ENCODE measurements at places on chromosomes 2 and 18.

DNA sequence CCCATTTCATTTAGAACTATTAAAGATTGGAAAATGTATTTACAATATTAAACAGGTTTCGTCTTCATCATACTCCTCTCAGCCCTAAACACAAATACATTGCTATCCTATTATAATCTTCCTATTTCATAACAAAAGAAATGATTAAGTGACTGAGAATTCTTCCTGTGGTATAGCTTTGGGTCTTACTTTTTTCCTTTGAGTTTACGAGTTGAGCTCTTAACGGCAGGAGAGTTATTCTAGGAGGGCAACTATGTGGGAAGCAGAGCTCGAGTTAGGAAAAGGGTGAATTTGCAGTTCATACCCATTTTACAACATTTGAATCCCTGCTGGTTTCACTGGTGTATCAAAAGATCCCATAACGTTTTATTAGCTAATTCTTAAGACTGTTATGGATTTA is 105.0 kb downstream of the FIGN start:
- no peak for DNase-seq

GRCh38 chr18:13649397-13650390 is 76.7 kb downstream of the FAM210A start:
- DNase-seq = no peak

DNA sequence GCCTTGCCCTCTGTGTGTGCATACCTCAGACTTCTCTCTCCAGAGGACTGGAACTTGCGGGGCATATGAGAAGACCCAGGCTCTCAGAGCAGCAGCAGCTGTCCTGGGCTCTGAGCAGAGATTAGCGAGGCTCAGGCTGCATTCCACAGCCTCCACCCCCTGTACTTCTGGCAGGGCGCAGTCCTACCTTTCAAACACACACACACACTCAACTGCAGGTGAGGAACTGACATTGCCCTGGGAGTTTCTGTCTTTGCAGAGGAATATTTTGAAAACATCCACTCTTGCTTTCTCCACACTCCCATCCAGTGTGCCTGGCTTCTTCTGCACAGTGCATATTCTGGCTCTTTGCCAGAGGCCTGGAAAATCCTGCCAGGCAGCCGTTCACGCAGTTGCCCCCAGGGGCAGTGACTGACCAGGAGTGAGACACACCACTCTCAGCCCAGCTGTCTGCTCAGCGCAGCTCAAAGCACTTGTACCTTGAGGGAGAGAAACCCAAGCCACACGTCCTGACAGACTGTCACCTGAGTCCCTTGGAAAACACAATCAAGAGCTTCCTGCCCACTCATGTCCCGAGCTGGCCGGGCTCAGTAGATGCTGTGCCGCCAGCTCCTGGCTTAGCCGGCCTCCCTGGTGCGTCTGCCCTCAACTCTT is 460.8 kb downstream of the RNF144A start:
- no peak for DNase-seq

- no peak for DNase-seq
Observed at GRCh38 chr2:224126440-224126839, 87.4 kb upstream of the SERPINE2 start.

- DNase-seq = no peak
Observed at GRCh38 chr2:201969938-201970785, 63.5 kb upstream of the FZD7 start.

- DNase-seq = no peak
Observed at GRCh38 chr2:216842636-216843035, 17.2 kb downstream of the TNP1 start.

GRCh38 chr18:12904012-12904516 is 20.0 kb upstream of the PTPN2 start:
- DNase-seq = no peak

- peak; percentile 25 for DNase-seq
Observed at GRCh38 chr2:45700407-45701013, 49.0 kb downstream of the PRKCE start.

DNA sequence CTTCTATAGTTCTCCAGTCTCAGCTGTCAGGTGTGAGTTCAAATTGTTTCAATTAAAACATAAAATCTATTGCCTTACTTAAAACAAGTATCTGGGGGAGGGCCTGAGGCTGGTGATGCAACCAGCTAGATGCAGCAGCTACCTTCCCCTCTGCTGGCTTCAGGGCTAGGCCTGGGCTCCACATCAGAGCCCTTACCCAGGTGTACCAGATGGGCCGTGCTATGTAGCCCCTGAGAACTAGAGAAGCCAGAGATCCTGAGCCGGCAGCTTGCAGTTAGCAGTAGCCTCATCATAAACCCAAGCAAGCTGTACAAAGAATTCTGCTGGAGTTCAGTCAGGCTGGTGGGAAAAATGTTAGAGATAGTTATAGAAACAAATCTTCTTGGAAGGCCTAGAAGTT is 97.7 kb upstream of the ACAA2 start:
- no peak for DNase-seq

- DNase-seq = no peak
Observed at GRCh38 chr2:239329972-239330572, 70.7 kb downstream of the HDAC4 start.

- no peak for DNase-seq
Observed at GRCh38 chr2:136798766-136799165, 33.4 kb downstream of the THSD7B start.

DNA sequence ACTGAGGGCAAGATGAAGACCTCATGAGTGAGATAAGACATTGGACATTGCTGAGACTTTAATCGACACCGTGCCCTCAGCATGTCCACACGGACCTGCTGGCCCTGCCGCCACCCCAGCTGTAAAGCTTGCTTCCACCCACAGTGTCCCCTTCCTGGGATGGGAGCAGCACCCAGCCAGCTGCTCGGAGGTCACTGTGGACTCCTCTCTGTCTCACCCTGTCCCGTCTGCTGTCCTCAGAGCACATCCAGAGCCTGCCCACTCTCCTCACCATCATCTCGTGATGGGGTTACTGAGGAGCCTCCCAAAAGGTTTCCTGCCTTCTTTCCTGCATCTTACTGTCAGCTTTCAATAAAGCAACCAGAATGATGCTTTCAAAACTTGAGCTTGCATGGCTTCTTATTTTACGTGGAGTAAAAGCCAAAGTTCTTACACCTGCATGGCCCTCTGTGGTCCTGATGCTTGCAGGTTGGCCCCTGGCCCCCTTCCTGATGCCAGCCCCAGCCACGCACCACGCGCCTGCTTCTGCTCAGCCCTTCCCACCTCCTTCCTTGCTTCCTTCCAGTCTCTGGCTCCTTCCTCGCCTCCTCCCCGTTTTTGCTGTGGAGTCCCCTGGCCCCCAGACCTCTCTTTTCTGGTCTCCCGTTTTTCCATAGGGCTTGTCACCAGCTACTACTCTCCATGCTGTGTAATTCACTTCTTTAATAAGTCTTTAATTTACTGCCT is 67.0 kb downstream of the DGKD start:
- DNase-seq = no peak

DNA sequence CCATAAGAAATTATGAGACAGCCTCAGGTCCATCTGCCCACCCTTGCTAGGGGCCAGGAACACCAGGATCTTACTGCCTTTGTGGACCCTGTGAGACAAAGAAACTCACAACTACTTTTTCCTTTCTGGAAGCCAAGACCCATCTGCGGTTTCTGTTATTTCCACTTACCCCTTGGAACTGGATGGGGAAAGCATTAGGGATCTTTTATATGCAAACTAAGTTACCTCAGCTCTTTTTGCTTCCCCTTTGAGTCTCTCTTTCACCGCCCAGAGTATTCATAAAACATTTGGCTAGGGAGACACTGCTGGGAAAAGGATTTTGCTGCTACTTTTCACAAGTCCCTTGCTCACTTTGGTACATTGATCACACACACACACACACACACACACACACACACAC is 95.7 kb downstream of the ZNF385B start:
- no peak for DNase-seq

- no peak for DNase-seq
Observed at GRCh38 chr2:202408546-202409140, 32.5 kb downstream of the BMPR2 start.

DNA sequence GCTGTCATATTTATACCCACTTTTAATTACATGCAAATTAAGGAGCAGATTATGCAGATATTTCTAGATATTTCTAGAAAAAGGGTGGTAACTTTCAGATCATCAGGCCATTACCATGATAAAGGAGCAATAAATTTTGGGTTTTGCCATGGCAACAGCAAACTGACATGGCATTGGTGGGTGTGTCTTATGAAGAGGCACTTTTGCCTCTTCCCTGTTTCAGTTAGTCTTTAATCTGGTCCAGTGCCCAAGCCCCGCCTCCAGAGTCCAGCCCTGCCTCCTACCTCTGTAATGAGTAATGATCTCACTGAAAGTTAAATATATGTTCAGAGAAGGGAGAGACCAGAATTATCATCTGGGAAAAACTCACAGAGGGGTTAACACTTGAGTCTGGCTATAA is 124.8 kb downstream of the SCG2 start:
- no peak for DNase-seq

- no peak for DNase-seq
Observed at GRCh38 chr2:23283-23682, 23.0 kb downstream of the FAM110C start.

DNA sequence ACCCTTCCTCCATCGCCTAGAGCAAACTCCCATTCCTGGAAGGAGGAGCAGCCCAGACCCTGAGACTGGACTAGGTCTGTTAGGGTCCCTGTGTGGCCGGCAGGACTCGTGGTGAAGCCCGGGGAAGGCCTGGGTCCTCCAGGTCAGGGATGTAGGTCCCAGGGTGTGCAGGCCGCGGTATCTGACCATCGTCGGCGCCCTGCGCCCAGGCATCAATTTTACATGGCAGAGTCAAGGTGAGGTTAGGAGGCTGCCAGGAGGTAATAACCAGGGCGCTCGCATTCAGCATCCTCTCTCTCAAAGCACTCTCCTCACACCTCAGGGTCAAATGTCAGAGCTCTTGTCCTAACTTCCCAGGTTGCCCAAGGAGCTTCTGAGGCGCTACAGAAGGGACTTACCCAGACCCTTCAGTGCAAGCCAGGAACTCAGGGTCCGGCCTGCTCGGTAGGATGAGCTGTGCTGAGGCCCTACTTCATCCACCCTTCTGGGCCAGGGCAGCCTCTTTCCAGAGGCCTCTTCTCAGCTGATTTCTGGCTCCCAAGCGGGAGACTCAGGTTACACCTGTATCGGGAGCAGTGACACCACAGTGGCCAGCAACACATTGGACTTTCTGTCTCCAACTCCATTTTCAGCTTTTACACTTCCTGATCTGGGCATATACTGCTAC is 628 bp downstream of the SH2D6 start:
- DNase-seq = no peak

DNA sequence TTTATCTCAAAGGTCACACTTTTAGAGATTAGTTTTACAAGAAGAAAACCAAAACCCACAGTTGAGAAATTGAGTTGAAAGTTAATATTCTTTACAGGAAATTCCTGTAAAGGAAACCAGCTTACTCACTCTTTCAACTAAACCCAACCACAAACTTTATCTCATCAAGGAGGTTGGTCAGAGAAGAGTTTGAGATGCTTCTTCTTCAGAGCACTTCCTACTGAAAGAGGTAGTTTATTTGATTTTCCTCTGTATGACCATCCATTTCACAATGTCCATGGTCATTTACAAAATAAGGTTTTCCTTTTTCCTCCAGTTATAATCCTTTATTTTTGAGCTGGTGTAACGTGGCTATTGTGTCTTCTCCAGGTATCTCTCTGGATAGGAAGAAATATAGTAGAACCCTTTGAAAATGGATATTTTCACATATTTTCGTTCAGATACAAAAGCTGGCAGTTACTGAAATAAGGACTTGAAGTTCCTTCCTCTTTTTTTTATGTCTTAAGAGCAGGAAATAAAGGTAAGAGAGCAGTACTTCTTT is 4.5 kb upstream of the IL18RAP start:
- no peak for DNase-seq

GRCh38 chr2:168749297-168749696 is 53.1 kb upstream of the NOSTRIN start:
- DNase-seq = no peak

DNA sequence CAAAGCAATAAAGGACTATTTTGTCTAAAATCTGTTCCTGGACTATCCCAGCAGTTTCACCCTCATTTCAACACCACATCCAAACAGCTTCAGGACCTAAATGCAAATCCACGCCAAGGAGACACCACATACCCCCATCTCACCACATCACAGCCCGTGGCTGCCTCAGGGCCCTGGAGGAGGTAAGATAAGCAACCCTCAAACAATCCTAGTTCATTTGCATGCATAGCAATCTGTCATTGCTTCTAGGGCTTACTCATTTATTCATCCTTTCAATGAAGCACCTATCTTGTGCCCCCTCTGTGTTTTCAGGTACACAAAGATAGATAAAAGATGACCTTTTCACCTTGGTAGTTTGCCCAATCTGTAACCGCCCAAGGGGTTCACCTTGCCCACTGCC is 86.5 kb downstream of the VSNL1 start:
- DNase-seq = no peak

DNA sequence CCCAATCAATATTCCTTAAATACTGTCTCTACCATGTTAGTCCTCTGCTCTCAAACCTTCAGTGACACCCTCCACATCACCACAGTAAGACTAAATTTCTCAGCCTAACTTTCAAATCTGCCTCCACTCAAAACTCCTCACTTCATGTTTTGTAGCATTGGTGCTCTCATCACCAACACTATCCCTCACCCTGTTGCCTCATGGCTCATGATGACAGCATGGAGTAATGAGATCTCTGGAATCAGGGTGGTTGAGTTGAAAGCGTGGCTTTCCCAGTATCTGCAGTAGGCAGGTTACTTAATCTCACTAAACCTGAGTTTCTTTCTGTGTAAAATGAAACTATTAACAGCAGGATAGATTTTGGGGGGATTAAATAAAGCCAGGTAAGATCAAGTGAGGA is 621.4 kb downstream of the NYAP2 start:
- no peak for DNase-seq

GRCh38 chr2:216694082-216694825 is 1.1 kb downstream of the IGFBP5 start:
- DNase-seq = no peak

GRCh38 chr2:173678186-173678585 is 287.0 kb downstream of the SP3 start:
- DNase-seq = no peak

GRCh38 chr2:157414050-157414449 is 29.8 kb downstream of the CYTIP start:
- DNase-seq = no peak

DNA sequence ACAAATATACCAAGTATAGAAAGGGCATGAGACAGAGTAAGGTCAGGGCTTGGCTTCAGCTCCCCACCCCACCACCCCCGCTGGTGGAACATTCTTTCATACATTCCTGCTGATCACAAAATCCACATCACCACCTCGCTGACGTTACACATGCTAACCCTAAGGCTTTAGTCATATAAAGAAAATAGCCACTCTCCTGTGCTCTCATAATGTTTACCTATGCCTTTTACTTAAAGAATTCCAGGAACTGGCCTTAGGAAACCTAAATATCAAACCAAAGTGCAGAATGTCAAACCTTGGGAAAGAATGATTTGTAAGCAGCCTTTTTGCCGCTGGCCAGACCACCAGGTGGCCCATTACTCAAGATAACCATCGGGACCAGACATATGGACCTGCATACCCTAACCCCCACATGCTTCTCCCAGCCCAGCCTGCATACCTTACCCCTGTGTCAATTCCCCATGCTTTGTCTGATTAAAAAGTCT is 136.3 kb upstream of the SLC39A10 start:
- DNase-seq = no peak
